M059J (cell line): ENCODE measurements at places on chromosomes 3 and 15.
A peak's percentile ranks its signal among the peaks of the same experiment; 100 is the strongest.

GRCh38 chr15:45646220-45646619, 11.4 kb downstream of the SQOR start:
- DNase-seq, result peak; percentile 18

DNA sequence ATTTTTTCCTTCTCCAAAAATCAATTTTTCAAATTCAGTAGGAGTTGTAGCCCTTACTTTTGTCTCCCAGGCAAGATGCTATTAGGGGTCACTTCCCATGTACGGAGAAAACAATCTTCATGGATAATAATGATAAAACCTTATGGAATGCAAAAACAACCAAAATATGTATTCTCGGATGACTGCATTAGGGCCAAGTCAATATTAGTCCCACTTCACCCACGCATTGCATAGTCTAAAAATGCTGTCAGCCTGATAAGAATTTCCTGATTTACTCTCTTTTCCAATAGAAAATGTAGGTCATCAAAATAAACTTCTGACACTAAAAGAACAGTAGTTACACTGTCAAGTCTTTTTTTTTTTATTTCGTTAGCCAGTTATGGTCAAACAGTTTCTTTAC, 2.7 kb downstream of the VGLL3 start:
- no peak for DNase-seq

DNA sequence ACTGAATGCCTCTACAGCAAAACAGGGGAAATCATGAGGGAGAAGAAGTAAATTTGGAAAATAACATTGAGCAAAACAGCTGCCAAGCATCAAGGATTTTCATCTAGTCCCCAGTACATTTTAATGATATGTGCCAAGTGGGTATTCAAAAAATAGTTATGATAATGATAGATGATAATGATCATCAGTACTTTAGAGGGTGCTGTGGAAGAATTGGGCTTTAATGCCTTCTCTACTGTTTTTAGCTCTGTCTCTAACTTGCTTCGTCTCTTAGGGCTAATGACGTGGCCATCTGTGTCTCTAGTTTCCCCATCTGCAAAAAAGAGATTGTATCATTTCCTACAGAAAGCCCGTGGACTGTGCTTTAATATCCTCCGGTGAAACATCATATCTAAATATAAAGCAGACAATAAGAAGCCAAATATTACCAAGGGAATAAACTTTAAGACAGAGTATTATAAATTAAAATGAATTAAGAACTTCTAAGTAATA, 10.2 kb upstream of the FSIP1 start:
- DNase-seq, result no peak

GRCh38 chr15:38454696-38455090, 766 bp downstream of the FAM98B start:
- no peak for DNase-seq

- DNase-seq, result no peak
These were observed at the start of gene SOX14 for GRCh38 chr3:137764001-137764433. Gene SOX14 (plus strand): TSS chr3:137764315. CDS start chr3:137764785, 470 bp downstream.

- no peak for DNase-seq
These were observed 41.8 kb downstream of the SLMAP start for GRCh38 chr3:57797701-57798487.
